ENCODE measurements at places on chromosomes 7 and 10.

- no peak for DNase-seq
Measured at GRCh38 chr10:93293999-93294398, 188.1 kb downstream of the MYOF start.

- peak; percentile 68 for DNase-seq
Measured at GRCh38 chr10:119333146-119333792, 125.9 kb downstream of the GRK5 start.

DNA sequence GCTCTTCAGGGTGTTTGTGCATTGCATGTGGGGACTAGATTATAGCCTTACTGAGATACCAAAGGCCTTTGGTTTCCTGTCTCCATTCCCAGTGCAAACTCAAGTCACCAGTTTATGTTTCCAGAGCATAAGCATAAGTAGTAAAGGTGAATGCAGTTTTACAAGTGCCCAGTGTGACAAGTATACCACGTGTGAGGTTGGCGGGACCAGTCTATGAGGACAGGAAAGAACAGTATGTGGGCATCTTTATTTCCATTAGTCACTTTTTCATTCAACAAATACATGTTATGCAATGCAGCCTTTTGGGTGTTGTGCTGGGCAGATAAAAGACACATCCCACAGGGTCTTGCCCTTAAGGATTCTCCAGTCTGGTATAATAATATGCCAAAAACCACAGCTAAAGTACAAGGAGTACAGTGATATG, 146.5 kb downstream of the ARID5B start:
- DNase-seq, result no peak

DNA sequence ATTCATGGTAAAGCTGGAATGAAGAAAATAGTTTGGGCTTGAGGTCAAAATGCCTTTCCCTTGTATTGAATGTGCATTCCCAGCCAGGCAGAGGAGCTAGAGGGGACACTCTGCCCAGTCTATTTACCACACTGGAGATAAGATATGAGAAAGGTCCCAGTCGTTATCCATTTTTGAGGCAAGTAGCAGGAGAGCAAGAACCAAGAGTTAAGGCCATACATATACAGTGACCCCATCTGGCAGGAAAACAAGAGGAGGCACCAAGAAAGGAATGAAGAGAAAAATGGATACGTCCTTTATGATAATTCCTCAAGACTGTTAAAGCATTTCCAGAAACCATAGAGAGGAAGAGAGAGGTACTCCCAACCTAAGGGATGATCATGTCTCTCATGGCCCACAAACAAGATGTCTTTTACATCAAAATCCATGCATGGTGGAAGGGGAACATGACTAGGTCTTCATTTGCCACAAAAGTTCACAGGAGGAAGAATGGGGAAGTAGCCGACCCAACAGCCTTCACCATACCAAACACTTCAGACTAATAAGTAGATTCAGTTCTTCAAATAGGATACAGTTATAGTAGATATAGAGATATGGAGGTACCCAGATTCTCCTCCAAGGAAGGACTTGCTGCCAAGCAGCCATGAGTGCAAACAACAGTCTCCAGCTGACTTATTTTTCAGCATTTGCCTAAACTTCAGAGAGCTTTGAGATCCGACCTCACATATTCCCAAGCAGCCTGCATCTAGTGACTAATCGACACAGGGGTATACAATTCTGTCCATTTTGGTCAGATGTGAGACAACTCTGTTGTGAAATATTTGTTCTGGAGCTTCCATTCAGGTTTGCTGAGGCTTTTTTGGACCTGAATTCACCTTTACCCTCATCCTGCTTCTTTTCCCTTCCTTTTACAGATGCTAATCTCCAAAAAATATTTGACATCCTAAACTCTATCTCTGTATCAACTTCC, 61.1 kb upstream of the CCDC71L start:
- DNase-seq, result no peak

DNA sequence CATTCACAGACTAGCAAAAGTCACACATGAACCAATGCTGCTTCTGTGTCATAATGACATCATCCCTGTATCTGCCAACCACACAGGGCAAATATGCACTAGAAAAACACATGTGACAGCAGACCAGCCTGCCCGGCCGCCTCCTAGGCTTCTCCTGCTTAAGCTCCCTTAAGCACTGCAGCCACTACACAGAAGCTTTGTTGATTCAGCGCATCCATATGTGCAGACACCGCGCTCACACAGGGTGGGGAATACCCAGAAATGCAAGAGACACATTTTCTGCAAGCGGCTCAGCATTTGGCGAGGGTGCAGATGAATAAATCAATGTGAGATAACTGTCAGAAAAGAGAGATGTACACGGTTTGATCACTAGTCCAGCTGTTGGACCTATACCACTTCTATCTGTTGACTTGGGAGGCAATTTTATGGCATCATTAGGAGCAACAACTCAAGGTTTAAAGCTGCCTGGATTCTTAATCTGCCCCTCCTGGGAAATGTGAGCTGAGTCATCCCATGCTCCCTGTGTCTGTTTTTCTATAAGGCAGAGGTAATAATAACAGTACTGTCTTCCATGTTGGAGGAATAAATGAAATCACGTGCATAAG, 33.4 kb downstream of the CPXM2 start:
- DNase-seq, result no peak
